ENCODE measurements at places on chromosomes 16 and 17. TPM values are rescaled to one million over a fixed set of nuclear protein-coding genes. Genes with fewer than 3 reads are reported as not detected.
A peak's percentile ranks its signal among the peaks of the same experiment; 100 is the strongest.

- no peaks in the 10 kb centered on the region for H3K27me3 ChIP-seq
- no peak overlapping the region for H3K27ac ChIP-seq
- no peak for DNase-seq
- H3K4me1 ChIP-seq = no peaks in the 10 kb centered on the region
- H3K36me3 ChIP-seq = no peaks in the 10 kb centered on the region
These were observed 26.2 kb upstream of the RCVRN start for GRCh38 chr17:9931144-9931741.

GRCh38 chr16:86396901-86397311 lies 113.4 kb upstream of the FOXF1 start:
- no peaks in the 10 kb centered on the region for H3K4me1 ChIP-seq
- no peak overlapping the region for H3K27ac ChIP-seq
- no peaks in the 10 kb centered on the region for H3K27me3 ChIP-seq

GRCh38 chr17:15351478-15351840 lies 10.1 kb upstream of the TEKT3 start:
- H3K4me1 ChIP-seq = no peaks in the 10 kb centered on the region
- peaks cover 21% of the 10 kb centered on the region for H3K27me3 ChIP-seq
- no peak overlapping the region for H3K4me3 ChIP-seq
- H3K27ac ChIP-seq = no peak overlapping the region

DNA sequence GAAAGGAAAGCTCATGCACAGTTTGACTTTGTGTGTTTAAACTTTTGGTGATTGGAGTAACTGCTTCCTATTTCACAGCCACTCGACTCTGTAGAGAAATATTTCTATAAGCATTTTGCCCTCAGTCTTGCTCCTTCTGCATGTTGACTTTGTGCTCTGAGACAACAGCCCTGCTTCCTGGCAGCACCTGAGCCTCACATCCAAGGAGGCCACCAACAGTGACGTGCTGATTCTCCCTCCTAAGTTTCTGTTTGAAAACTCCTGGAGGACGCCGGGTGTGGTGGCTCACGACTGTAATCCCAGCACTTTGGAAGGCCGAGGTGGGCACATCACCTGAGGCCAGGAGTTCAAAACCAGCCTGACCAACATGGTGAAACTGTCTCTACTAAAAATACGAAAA lies 23.9 kb upstream of the WSB1 start:
- no peak overlapping the region for H3K27ac ChIP-seq
- no peak overlapping the region for H3K4me3 ChIP-seq
- H3K27me3 ChIP-seq = peaks cover 3% of the 10 kb centered on the region
- H3K36me3 ChIP-seq = no peaks in the 10 kb centered on the region
- H3K4me1 ChIP-seq = no peaks in the 10 kb centered on the region
- no peak for DNase-seq

DNA sequence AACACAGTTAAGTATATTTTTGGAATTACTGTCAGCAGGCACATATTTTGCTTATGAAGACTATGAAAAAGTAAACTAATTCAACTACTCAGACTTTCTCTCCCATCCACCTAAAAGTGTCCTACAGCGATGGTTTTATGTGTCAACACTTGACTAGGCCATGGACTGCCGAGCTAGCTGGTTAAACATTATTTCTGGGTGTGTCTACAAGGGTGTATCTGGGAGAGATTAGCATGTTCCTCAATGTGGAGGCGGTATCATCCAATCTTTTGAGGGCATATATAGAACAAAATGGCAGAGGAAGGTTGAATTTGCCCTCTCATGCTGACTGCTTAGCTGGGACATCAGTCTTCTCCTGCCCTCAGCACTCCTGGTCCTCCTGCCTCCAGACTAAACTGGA lies 82.7 kb upstream of the CDYL2 start:
- H3K27me3 ChIP-seq = no peaks in the 10 kb centered on the region
- no peak overlapping the region for H3K4me3 ChIP-seq
- no peak for DNase-seq
- no peaks in the 10 kb centered on the region for H3K4me1 ChIP-seq
- H3K36me3 ChIP-seq = no peaks in the 10 kb centered on the region

DNA sequence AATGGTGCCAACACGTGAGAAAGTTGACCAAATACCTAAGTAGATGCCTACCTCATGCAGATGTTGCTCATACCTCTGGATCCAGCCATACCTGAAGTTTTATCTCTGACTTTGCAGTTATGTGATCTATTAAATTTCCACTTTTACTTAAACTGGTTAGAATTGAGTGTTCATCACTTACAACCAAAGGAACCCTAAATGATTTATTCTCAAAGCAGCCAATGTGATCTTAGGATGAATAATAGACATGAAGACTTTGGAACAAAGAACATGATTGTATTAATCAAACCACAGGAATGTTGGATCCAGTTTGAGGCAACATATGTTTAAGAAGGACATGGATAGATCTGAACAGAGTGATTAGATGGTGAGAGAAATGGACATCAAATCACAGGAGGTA lies 68.7 kb downstream of the IRX6 start:
- H3K4me1 ChIP-seq = no peaks in the 10 kb centered on the region
- no peak overlapping the region for H3K27ac ChIP-seq
- H3K4me3 ChIP-seq = no peak overlapping the region
- no peaks in the 10 kb centered on the region for H3K36me3 ChIP-seq
- H3K27me3 ChIP-seq = no peaks in the 10 kb centered on the region

- DNase-seq = no peak
- no peak overlapping the region for H3K27ac ChIP-seq
- H3K4me3 ChIP-seq = no peak overlapping the region
- peaks cover 1% of the 10 kb centered on the region for H3K36me3 ChIP-seq
- peaks cover 60% of the 10 kb centered on the region for H3K4me1 ChIP-seq
These were observed 2.2 kb upstream of the TRAF4 start for GRCh38 chr17:28741358-28742349.

GRCh38 chr17:61409301-61410112 lies 9.9 kb downstream of the TBX2 start:
- peak overlapping the region; percentile 30 for H3K4me3 ChIP-seq
- H3K27ac ChIP-seq = no peak overlapping the region

DNA sequence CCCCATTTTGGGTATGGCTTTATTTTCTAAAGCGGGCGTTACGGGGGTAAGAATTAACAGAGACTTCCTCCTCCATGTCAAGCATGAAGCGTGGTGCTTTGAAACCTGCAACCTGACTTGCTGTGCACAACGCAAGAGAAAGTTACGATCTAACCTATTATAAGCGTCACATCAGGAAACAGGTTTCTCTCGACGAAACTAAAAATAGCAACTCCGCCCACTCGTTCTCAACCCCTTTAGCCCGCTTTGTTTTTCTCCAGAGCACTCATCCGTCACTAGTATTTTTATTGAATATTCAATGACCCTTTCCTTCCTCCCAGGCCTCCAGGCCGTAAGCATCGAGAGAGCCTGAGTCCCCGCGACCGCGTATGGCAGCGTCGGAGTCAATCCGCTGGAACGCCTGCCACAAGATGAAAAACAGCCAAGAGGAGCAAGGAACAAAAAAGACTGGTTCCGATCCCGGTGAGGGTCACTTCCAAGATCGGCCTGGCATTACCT lies 555 bp downstream of the NUP88 start:
- H3K27me3 ChIP-seq = no peaks in the 10 kb centered on the region
- peaks cover 31% of the 10 kb centered on the region for H3K4me1 ChIP-seq
- peak overlapping the region; percentile 76 for H3K4me3 ChIP-seq
- DNase-seq = peak; percentile 49

- DNase-seq = no peak
- no peak overlapping the region for H3K27ac ChIP-seq
These were observed 35.8 kb downstream of the TANC2 start for GRCh38 chr17:63001689-63002394.

- peaks cover 98% of the 10 kb centered on the region for H3K27me3 ChIP-seq
- H3K36me3 ChIP-seq = no peaks in the 10 kb centered on the region
- peaks cover 67% of the 10 kb centered on the region for H3K4me1 ChIP-seq
- peak within 1 kb of the TSS; percentile 8 for H3K4me3 ChIP-seq
These were observed at the start of gene PRAC1 for GRCh38 chr17:48722201-48722907. Gene PRAC1 (minus strand): TSS chr17:48722518. CDS start chr17:48722392, 126 bp downstream.

- no peak overlapping the region for H3K4me3 ChIP-seq
- H3K4me1 ChIP-seq = peaks cover 14% of the 10 kb centered on the region
- H3K36me3 ChIP-seq = peaks cover 16% of the 10 kb centered on the region
- no peaks in the 10 kb centered on the region for H3K27me3 ChIP-seq
- no peak overlapping the region for H3K27ac ChIP-seq
These were observed 5.6 kb upstream of the CYBA start for GRCh38 chr16:88656291-88656980.

DNA sequence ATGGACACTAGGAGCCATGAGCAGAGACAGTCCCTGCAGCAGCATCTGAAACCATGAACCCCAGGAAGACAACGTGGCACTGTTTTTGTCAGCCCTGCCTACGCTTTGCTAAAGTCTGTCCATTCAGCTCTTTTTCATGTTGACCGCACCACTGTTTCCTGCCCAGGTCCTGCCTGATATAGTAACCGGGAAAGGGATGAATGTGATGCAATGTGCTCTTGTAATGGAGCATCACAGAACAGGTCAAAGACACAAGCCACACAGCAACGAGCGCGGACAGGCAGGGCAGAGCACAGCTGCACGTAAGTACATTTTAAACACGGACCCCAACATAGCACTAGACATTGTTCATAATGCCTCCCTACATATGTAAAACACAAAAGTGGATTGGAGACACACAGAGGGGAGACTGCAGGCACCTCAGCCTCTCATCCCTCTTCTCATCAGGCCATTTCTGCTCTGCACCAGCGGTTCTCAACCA lies 16.9 kb upstream of the TNFRSF13B start:
- H3K4me1 ChIP-seq = peaks cover 47% of the 10 kb centered on the region
- H3K4me3 ChIP-seq = peak overlapping the region; percentile 29
- no peak for DNase-seq
- no peaks in the 10 kb centered on the region for H3K27me3 ChIP-seq
- no peaks in the 10 kb centered on the region for H3K36me3 ChIP-seq

DNA sequence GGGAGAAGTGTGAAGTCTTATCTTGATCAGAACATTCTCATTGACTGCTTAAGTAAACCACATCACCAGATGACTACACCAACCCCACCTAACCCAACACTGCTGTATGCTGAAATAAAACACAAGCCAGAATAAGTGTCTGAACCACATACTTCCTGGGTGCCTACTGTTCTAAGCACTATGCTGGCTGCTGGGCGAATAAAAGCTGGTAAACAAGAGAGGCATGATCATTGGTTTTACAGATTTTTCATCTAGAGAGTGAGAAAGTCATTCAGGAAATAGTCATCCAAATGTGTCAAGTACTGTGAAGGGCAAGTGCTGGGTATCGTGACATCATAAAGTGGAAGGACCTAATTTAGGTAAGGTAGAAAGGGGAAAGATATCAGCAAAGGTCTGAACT lies 199.0 kb upstream of the SOX9 start:
- H3K4me1 ChIP-seq = no peaks in the 10 kb centered on the region
- H3K4me3 ChIP-seq = no peak overlapping the region
- DNase-seq = no peak
- H3K27ac ChIP-seq = no peak overlapping the region
- no peaks in the 10 kb centered on the region for H3K27me3 ChIP-seq
- H3K36me3 ChIP-seq = no peaks in the 10 kb centered on the region

ITGAX gene
- total RNA-seq = 5.5 TPM

LRRC36 gene
- not detected for total RNA-seq

CRHR1 gene
- not detected for total RNA-seq

RCVRN gene
- total RNA-seq = not detected

ACE gene
- total RNA-seq = 10.2 TPM

TMEM92 gene
- total RNA-seq = not detected

ALDH3A1 gene
- total RNA-seq = not detected

USP43 gene
- total RNA-seq = 0.08 TPM

ITGAD gene
- not detected for total RNA-seq

HS3ST3A1 gene
- 0.22 TPM for total RNA-seq

MYH2 gene
- total RNA-seq = not detected

NPIPA3 gene
- 1.6 TPM for total RNA-seq

SHISA9 gene
- not detected for total RNA-seq
